ENCODE measurements at places on chromosomes 7 and 10.

- no peak for DNase-seq
Observed at GRCh38 chr7:1854866-1855724, 185.0 kb downstream of the ELFN1 start.

- no peak for DNase-seq
Observed at GRCh38 chr10:28219251-28219650, 83.6 kb downstream of the MPP7 start.

DNA sequence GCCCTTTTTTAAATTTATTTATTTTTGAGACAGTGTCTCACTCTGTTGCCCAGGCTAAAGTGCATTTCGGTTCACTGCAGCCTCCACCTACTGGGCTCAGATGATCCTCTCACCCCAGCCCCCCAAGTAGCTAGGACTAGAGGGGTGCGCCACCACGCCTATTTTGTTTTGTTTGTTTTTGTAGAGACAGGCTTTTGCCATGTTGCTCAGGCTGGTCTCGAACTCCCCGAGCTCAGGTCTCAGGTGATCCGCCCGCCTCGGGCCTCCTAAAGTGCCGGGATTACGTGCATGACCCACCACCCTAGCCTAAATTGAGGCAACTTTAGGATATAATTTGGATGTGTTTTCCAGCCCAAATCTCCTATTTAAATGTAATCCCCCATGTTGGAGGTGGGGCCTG lies 805 bp downstream of the ZNF736 start:
- DNase-seq = no peak

DNA sequence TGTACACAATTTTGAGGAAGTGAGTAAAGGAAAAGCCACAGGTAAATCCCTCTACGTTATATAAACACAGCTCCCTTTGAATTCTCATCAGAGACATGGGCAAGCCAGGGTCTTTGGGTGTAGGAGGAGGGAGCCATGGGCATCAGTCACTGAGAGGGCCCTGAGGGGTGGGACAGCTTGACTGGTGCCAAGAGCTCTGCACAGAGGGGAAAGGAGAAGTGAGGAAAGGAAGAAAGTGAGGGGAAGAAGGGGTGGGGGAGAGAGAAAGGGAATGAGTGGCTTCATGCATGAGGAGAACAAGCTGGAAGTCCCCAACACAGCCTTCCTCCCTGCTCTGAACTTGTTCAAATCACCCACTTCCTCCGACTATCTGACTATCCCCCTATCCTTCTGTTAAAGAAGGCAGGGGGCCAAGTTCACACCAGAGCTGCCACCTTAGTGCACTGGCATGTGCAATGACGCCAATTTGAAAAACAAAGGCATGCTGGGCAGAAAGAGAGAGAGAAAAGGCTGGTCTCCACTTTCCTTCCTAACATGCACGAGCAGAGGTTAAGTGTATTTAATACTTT lies 16.4 kb upstream of the RNF148 start:
- DNase-seq = no peak

DNA sequence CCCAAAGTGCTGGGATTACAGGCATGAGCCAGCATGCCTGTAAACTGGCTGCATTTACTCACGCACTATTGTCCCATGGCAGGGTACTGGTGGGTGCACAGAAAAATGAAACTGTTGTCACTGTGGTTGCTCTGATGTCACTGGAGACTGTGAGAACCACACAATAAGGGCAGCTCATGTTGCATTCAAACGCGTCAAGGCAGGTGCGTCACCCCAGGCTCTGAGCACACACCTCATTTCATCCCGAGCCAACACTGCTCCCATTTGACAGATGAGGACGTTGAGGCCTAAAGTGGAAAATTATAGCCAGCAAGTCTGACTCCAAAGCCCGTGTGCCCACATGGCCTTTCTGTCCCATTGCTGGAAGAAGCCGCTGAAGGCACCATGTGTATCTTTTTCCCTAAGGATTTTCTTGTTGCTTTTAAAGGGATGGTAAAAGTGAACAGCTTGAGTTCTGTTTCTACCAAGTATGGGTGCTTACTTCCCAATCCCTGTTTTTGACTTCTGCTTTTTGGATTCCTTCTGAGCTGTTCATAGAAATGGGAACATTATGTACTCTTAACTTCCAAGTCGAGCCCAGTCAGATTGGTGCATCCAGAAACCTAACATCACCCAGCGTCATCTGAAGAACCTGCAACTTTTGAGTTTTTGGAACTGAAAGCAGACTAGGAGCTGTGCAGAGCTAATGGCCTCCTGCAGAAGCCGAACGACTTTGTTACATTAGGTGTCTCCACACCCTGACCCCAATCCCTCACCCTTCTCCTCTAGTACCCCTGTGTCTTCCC lies 60.1 kb upstream of the CARD11 start:
- DNase-seq = no peak

- DNase-seq = no peak
Observed at GRCh38 chr7:128893251-128894100, 17.0 kb downstream of the KCP start.

- DNase-seq = no peak
Observed at GRCh38 chr7:31767686-31768358, 80.8 kb downstream of the PPP1R17 start.

DNA sequence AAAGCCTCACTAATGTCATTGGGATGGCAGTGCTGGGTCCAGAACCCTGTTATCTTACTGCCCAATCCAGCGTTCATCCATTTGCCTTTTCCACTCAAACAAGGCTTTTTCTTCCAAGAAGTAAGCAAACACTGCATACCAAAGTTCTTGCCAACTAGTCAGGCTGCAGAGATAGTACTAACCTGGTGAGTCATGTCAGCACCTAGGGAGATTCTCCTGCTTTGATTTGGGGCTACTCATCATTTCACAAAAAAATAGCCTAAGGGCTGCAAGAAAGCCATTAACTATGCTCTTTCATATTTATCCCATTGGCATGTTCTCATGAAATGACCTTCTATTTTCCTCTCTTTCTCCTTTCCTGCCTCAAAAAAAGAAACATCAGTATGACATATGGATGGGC lies 142.6 kb downstream of the TWIST1 start:
- DNase-seq = no peak

DNA sequence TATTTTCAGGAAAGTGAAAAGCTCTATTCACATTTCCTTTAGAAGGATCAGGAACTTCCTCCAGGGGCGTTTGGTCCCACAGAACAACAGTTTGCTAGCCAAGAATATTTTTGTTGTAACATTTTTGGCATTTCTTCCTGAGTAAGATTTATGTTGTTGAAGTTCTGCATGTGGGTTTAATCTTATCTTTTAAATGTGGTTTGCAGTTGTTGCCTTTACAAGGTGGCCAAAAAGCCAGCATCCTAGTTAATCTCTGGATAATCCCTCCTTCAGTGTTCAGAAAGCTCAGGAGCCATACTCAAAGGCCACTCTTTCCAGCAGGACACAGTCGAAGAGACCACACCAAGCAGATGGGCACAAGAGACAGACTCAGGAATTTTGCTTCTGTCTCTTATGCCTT lies 30.0 kb downstream of the SLC26A4 start:
- no peak for DNase-seq

GRCh38 chr7:33674804-33675411 lies 230.4 kb upstream of the BMPER start:
- DNase-seq = no peak

GRCh38 chr7:118777308-118777707 lies 552.8 kb downstream of the ANKRD7 start:
- no peak for DNase-seq

DNA sequence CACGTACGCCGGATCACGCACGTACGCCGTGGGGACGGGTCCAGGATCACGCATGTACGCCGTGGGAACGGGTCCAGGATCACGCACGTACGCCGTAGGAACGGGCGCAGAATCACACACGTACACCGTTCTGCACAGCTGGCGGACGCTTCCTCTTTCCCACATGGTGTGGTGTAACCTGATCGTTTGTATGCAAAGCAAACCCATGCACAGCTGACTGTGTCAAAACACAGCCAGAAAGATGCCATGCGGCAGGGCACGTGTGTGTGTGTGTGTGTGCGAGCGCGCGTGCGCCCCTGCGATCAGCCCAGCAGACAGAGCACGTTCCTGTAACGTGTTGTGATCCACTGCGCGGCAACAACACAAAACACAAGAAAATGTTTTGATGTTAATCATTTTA lies 573.6 kb downstream of the DNAJB6 start:
- DNase-seq = no peak

- no peak for DNase-seq
Observed at GRCh38 chr10:17465328-17466125, 11.1 kb upstream of the ST8SIA6 start.

DNA sequence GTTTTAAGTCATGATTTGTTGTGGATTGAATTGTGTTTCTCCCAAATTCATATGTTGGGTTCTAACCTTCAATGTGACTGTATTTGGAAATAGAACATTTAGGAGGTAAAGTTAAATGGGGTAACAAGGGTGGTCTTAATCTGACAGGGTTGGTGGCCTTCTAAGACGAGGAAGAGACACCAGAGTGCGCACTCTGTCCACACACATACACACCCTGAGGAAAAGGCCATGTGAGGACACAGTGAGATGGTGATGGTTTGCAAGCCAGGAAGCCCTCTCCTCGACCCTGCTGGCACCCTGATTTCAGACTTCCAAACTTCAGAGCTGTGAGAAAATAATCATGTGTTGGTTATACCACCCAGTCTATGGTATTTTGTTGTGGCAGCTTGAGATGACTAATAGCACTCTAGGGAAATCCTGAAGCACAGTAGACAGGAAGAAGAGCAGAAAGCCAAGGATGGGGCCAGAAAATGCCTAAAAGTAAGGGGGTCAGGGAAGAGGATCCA lies 28.0 kb upstream of the SEM1 start:
- DNase-seq = no peak

DNA sequence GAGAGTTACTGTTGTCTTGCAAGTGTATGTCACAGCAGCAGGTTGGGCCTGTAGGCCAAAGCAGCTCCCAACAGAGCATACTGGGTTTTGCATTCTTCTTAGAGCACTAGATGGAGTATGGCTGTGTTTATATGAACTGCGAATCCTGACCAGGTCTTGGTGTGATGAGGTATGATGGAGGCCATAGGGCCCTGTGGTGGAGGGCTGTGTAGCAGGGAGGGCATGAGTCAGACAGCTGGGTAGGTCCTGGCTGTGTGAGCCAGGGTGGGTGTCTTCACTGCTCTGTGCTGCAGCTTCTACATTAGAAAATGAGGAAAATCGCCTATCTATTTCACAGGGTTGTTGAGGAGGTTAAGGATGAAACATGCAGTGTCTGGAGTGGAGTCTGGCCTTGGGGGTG lies 124.2 kb downstream of the BUB3 start:
- no peak for DNase-seq

DNA sequence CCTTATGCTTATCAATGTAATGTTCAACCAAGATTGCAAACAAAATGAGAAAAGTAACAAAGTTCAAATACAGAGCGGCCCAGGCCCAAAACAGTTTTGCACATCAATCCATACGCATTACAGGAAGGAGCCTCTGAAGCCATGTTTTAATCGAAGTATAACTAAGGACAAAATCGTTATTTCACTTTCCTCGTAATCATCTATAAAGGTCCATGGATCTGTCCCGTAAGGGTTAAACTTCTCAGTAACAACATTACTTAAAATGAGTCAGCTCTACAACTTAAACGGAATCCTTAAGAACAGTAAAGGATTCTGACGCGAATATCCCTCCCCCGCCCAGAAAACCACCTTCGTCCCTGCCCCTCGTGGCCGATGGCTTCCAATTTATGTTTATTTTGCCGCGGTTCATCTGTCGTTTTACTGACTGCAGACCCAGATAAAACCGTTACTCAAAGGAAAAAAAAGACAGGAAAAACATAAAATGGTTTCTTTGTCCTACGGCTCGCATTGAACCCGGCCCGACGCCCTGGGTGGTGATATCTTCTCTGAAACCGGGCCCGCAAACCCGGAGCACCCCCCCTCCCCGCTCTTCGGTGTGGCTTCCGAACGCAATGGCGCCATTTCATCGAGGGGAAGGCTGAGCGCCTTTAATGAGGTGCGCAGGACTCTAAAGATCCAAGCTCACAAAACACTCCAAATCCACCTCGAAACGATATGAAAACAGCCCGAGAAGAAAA lies 1.1 kb downstream of the HNRNPA2B1 start:
- no peak for DNase-seq

GRCh38 chr7:66664590-66665293 lies 36.1 kb downstream of the KCTD7 start:
- no peak for DNase-seq

DNA sequence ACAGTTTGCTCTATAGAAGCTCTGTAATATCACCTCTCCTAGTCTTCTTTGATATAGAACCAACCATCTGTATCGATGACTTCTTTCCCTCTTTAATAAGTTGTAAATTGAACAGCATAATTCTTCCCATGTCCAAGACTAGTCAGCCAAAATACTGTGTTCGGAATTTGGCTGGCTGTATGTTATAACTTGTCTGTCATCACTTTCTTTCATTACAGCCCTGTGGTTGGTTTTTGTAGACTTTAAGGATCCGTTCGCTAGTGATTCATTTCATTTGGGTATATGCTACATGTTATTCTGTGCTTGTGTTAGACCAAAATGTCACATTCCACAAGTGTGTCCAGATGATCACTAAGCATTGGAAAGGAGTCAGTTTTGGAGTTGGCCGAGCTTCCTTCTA lies 155.4 kb upstream of the ITGB1 start:
- no peak for DNase-seq

DNA sequence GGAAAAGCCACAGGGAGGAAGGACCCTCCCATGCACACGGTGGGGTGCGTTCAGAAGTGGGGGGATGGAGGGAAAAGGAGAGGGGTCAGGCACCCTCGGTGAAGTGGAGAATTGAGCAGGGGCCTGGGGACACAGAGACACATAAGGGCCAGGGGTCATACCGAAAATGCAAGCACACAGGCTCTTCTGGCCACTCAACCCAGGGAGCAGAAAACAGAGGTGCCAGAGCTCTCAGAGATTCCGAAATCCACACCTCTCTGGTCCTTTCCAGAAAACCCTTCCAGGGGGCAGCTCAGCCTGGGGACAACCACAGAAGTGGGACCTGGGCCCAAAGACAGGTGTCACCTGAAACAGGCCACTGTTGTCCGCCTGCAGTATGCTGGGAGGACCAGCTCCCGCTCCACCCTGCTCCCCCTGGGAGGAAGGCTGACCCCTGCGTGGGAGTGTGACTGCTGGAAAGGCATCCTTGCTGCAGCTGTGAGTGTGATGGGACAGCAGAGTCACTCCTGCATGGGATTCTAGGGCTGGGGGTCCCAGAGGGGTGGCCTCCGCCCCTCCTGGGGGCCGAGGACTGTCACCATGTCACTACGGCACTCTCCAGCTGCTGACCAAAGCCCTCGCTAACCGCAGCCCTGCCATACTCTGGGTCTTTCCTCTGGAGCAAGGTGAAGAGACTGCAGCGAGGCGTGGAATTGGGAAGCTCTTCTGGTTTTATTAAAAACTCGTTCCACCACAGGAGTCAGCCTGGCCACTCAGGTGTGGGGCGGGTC lies 63.1 kb downstream of the TMEM209 start:
- DNase-seq = no peak

- DNase-seq = no peak
Observed at GRCh38 chr10:20634839-20635238, 262.3 kb downstream of the NEBL start.

DNA sequence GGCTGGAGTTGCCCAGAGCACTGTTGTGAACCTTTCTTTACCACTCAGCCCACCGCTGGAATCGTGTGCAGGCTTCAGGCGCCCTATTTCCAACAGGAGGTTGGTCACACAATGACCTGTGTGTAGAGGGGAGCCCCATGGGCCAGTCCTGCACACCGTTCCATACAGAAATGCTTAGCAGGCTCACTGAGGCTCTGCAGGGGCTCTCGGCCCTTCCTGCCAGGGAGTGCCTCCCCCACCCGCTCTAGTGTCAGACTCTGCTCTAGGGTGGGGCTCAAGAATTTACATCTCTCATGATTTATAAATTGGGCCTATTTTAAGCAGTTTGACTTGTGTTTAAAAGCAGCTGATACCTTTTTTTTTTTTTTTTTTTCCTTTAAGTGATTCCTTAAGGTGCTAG lies 42.0 kb downstream of the SHH start:
- no peak for DNase-seq

Data from activated CD4-positive, alpha-beta T cell treated with anti-CD3 and anti-CD28 coated beads for 24 hours (primary cell).